ENCODE measurements at places on chromosomes 7 and 10. TPM values are rescaled to one million over a fixed set of nuclear protein-coding genes. Genes with fewer than 3 reads are reported as not detected.
A peak's percentile ranks its signal among the peaks of the same experiment; 100 is the strongest.

DNA sequence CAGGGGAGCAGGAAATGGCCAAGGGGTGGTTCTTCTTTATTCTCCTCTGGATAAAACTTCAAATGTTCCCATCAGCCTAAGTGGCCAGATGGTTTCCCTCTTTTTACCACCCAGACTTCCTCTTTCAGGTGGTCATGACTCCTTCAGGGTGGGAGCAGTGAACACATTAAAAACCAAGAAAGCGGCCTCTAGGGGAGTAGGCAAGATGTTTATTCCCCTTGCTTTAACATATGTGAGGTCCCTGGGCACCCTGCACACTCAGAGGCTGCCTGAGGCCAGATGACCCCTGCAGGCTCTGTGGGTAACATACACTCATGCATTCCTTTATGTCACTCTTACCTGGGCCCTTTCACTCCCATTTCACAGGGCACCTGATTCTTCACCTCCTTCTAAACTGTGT lies 357.4 kb downstream of the ABCA13 start:
- DNase-seq, result no peak

- DNase-seq, result no peak
These were observed 12.3 kb downstream of the AKR1C3 start for GRCh38 chr10:5106553-5106952.

DNA sequence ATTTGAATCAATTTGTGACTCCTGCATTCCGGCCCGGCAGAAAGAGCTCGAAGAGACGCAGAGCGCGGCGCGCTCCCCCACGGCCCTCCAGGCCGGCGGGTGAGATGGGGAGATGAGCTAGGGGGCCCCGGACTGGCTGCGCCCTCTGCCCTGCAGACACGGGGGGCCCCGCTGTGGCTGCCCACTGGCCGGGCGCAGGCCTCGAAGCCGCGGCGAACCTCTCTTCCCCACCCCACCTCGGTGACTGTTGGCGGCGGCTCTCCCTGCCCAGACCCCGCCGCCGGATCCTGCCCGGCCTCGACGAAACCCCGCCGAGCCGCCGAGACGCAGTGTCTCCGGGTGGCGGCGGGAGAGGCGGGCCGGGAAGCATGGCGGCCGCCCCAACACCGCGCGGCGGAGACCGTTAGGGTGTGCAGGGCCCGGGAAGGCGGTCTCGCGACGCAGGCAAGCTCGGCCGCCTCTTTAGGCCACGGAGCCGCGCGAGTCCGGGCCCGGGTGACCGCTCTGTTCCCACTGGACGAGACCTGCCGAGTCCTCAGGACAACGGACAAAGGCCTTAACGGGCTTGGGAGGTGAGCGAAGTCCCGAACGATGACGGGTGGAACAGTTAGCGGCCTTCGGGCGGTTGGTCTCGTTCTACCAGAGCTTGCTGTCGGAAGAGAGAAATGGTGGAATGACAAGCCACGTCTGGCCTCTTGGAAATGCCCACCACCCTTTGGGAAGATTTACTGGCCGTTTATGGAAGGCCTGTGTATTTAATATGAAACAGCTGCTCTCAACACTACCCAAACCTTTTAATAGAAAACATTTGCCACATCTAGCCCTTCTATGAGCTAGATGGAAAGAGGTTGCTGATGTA lies 24.3 kb downstream of the NUP42 start:
- DNase-seq, result peak; percentile 20

DNA sequence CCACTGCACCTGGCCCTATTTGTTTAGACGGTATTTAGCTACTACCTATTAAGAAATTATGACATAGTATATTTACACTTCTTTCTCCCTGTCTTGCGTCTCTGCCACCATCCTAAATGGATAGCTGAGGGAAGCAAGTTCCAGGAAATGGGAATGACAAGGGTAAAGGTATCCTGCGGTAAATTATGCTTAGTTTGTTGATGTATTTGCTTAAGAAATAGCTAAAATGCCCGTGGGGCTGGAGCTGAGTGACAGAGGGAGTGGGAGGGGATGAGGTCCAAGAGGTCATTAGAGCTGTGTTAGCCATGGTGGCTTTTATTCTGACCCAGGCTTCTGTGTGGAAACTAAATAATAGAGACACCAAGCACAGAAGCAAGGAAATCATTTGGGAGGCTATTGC lies 29.0 kb upstream of the UBE2D1 start:
- DNase-seq, result no peak

DNA sequence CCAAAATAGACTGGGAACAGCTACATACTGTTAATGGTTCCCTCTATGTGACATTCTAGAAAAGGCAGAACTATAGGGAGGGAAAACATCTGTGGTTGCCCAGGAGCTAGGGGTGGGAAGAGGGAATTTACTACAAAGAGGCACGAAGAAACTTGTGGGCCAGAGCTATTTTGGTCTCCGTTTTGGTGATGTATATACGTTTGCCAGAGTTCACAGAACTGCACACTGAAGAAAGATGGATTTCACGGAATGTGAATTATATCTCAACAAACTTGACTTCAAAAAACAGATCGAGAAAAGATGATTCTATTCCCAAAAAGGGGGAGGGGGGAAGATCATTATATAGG lies 386 bp upstream of the AS3MT start:
- no peak for DNase-seq

GRCh38 chr7:151722533-151722932 lies 154.4 kb downstream of the PRKAG2 start:
- no peak for DNase-seq

DNA sequence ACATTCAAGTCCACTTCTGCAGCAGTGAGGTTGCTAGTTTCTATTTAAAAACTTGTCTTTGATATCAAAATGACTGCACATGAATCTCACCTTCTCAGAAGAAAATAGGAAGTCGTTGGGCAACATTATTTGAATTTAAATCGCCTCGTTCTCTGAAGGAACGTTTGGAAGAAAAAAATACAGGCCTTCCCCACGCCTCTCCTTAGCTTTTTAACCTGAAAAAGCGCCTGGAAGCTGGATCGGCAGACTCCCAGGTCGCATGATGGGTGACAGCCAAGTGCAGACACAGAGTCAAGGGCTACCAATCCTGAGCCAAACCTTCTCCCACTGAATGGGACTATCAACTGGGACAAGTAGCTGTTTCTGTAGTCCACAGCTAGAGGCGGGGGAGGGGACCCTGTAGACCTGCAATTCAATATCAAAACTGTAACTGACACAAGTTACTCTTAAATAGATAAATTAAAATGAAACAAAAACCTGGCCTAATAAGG lies 2.2 kb downstream of the FAM53B start:
- no peak for DNase-seq

GRCh38 chr7:114417290-114417689 lies 2.7 kb downstream of the FOXP2 start:
- DNase-seq, result no peak

DNA sequence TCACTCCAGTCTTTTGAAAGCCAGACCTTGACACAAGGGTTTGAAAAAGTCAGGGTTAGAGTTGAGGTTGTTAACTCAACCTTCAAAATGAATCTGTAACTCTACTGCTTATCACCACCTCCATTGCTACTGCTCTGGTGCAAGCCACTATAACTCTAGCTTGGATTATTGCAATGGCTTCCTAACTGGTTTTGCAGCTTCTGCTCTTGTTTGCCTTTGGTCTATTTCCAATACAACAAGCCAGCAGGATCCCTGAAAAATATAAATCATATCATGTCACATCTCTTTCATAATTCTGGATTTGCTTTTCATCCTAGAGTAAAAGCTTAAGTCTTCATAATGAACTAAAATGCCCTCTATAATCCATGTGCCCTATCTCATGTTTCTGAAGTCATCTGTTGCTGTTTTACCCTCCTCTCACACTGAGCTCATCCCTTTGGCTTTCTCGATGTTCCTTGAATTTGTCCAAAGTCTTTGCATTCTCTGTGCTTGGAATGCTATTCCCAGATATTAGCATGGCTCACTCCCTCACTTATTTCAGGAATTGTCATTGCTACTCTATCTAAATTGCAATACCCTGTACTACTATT lies 10.9 kb downstream of the TAS2R60 start:
- DNase-seq, result no peak

DNA sequence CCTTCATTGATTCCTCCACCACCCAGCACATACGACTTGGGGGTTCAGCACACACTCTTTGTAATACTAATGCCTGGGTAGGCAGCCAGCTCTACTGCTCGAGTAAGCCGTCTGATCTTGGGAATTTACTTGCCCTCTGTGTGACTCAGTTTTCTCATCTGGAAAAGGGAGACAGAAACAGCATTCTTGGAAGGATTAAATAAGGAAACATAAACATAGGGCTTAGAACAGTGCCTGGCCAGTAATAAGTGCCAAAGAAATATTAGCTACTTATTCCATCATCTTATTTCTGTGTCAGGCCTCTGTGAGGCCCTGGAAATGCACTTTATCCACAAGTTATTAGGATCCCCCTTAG lies 130.1 kb downstream of the TNS3 start:
- DNase-seq, result no peak

DNA sequence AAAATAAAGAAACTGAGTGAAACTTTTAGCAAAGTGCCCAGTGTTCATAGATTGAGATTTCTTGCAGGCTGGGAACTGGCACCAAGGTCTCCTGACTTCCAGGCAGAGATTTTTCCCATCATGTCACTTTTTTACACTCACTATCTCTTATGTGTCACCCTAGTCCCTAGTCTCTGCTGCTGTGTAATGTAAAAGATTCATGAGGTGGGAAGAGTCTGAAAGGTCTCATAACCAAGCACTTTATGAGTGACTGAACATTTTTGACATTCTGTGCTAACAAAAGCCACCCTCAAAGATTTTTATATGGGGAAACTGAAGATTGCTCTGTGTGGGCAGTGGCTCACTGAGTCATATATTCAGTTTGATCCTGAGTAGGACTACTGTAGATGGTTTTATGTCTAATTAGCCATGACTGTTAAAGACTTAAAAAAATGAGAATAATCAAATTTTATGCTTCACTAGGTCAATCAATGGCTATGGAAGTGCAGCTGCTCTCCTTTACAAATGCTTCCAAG lies 900.3 kb upstream of the SORCS1 start:
- DNase-seq, result no peak

GRCh38 chr10:130713135-130713534 lies 576.9 kb downstream of the GLRX3 start:
- DNase-seq, result no peak

GRCh38 chr7:142450206-142450605 lies 192.3 kb upstream of the PRSS58 start:
- DNase-seq, result no peak

- DNase-seq, result peak; percentile 7
These were observed 98.9 kb downstream of the SVIL start for GRCh38 chr10:29535778-29536453.

DNA sequence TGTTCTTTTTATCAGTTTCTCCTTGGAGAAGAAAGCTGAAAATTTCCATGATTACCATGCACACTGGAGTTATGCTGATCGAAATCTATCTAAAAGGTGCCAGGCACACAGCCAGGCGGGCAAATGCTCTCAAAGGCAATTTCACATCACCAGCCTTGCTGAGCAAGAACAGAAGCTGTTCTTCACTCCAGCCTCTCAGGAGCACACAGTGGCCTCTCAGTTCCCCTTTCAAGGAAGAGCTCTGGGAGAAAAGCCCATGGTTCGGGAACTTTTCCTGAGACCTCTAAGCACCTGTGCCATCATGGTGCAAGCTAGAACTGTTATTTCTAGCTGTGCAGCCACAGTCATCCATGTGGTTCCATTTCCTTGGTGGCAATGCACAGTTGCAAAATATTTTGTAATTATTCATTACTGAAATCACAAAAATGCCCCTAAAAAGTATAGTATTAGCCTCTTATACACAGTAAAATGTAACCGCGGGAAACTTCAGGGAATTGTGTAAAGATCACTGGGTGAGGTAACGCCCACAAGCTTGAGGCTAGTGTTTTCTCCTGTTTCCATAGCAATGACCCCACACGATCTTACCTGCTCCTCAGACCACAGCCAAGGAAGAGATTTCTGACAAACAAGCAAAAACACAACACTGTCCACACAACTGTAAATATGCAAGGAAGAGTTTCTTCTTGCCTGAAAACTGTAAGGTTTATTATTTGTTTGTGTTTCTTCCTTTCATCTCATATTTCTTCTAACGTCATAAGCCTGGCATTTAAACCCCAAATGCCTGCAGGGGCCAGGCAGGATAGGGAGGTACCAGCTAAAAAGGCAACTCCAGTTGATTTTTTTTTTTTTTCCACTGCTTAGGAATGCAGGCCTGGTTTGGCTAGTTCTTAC lies 121.2 kb downstream of the FAM107B start:
- DNase-seq, result no peak

DNA sequence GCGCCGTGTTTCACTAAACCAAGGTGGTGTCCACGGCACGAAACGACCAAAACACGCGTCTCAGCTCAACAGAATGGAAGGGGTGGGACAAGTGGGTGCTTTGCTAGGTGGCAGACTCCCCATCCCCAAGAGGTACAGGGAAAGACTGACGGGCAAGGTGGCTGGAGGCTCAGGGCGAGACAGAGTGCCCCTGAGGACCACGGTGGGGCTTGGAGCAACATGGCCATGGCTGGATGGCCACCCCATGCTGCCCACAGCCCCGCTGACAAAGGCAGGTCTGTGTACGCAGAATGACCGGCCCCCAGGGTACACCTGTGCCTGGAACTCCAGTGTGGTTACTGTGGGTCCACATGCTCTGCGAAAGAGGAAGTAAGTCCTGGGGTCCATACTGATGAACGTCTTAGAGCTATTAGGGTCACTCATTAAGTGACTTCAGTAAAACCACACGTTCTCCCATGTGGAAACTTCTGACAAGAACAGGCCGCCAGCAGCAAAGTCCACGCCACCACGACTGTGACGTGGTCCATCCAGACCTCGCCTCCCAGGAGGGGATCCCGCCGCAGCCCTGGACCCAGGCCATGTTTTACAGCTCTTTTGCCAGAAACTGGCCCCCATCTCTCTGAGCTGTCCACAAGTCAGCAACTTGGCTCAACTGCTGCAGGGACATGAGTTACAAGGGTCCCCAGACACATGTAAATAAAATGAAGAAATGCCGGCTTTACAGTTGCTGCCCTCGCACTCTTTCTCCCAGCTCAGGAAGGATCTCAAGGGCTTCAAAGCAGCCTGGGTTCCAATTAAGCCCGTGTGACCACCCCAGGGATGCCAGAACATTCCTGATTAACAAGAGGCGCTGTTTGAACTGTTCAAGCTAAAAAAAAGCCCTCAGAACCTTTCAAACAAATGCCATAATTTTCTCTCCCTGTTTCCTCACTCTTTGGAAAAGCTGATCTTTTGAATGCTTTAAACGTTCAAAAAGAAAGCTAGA lies 66.8 kb downstream of the MAD1L1 start:
- DNase-seq, result no peak

- peak; percentile 54 for DNase-seq
These were observed 40.2 kb downstream of the PRTFDC1 start for GRCh38 chr10:24912215-24912614.

Gene PALD1
- 112 TPM for total RNA-seq

Gene GALNT17
- not detected for total RNA-seq

Gene PRF1
- total RNA-seq, result not detected

Gene ZDHHC6
- 15.9 TPM for total RNA-seq

Gene SPDYE5
- not detected for total RNA-seq

Gene CALHM1
- not detected for total RNA-seq

Gene CDH23
- under 0.01 TPM for total RNA-seq

Gene TAS2R41
- not detected for total RNA-seq

Gene PROSER2
- 5.0 TPM for total RNA-seq

Gene BMS1
- total RNA-seq, result 14.2 TPM

Data from lung microvascular endothelial cell (primary cell).